ENCODE measurements at places on chromosomes 16 and 17.

DNA sequence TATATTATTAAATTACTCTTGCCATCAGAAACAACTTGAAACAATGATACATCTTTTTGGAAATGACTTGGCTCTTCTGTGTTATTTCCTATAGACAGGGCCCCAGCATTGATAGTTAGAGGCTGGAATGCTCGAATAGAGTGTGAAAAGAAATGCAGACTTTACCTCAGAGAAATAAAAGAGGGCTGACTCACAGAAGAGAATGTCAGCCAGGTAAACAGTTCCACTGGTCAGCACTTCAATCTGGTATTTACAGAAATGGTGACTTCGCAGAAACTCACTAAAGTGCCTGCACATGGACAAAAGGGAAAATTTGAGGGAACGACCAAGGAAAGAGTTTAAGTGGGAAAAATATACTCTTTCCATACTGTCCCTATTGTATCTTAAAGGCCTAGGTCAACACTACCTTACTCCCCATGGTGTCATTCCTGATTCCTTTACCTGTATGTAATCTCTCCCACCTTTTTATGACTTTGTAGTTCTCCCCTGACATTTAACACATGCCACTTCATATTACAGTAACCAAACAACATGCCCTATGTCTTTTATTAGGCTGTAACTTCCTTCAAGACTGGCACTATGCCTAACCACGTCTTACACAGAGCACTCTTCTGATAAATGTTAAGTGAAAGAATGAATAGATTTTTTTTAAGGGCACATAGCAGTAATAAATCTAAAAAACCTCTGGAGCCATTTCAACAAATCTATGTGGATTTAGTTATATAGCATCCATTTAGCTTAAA is 36.7 kb downstream of the AKAP10 start:
- no peak for DNase-seq

- DNase-seq, result no peak
Observed at GRCh38 chr17:43578699-43579565, 32.8 kb upstream of the ETV4 start.

- DNase-seq, result no peak
Observed at GRCh38 chr17:47918006-47918405, 22.0 kb downstream of the SP2 start.

DNA sequence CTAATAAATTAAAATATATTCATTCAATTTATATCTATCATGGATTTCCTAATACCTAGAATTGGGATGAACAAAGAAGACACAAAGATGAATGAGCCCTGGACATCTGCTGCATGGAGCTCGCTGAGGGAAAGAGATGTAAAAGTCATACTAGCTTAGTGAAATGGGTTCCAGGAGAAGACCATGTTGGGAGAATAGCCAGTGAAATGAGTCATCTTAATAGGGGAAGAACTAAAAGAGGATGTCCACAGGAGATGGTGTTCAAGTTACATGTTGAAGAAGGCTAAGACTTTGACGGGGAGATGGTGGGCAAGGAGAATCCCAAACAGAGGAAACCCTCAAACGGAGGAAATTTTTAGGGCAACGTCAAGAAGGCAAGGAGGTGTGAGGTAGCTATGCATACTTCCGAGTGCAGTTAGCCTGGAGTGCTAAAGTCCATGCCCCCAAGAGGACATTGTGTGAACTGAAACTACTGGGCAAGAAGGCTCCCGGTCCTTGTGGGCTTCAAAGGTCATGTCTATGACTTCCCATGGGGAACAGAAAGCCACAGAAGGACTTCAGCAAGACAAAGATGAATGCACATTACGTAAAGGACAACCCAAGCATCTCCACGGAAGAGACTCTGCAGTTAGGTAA is 220.5 kb upstream of the CDH11 start:
- DNase-seq, result no peak

GRCh38 chr16:84292011-84292410 is 2.7 kb upstream of the WFDC1 start:
- DNase-seq, result no peak

DNA sequence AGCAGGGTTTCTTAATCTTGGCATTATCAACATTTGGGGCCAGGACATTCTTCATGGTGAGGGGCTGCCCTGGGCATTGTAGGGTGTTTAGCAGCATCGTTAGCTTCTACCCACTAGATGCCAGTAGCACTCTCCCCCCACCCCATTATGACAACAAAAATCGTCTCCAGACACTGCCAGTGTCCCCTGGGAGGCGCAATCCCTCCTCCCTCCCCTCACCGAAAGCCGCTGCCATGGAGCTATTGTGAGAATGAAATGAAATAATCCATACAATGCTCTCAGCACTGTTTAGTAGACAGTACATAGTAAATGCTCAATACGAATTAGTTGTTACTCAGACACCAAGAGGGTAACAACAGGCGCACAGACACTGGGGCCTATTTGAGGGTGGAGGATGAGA is 502.9 kb downstream of the NPIPA7 start:
- DNase-seq, result no peak

DNA sequence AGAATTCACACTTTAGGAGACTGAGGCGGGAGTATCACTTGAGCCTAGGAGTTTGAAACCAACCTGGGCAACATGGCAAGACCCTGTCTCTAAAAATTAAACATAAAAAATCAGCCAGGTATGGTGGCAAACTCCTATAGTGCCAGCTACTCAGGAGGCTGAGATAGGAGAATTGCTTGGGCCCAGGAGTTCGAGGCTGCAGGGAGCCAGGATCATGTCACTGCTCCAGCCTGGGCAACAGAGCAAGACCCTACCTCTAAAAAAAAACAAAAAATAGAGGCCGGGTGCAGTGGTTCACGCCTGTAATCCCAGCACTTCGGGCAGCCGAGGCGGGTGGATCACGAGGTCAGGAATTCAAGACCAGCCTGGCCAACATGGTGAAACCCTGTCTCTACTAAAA is 8.9 kb upstream of the GPT2 start:
- DNase-seq, result no peak

DNA sequence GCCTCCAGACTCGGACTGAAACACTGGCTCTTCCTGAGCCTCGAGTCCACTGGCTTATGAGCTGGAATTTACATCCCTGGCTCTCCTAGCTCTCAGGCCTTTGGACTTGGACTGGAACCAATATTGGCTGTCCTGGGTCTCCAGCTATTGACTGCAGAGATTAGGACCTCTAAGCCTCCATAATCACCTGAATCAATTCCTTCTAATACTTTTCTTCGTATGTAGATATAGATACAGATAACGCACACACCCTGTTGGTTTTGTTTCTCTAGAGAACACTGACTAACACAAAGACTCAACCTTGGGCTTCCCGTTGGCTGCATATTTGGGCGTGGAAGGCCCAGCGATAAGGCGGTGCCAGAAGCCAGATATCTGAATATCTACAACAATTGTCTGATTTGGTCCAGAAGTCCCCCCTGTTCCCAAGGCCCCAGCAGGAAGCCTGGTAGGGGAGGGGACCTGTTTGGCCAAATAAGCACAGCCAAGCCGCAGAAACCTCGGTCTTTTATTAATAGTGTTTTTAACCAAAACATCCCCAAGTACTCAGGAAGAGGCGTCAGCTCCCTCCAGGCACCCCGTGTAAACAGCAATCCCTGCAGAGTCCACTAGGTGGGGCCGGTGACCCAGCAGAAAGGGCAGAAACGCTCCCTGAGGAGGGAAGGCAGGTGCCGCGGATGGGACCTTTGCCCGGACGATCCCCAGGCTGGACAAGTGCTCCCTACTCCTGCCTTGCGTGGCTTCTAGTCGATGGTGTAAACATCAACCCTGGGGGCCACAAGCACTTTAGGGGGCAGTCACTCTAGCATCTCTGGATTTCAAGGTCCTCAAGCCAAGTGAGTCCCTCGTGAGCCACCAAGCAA is 57.0 kb downstream of the ABR start:
- peak; percentile 5 for DNase-seq

GRCh38 chr16:11121914-11122692 is 133.9 kb downstream of the SOCS1 start:
- no peak for DNase-seq

DNA sequence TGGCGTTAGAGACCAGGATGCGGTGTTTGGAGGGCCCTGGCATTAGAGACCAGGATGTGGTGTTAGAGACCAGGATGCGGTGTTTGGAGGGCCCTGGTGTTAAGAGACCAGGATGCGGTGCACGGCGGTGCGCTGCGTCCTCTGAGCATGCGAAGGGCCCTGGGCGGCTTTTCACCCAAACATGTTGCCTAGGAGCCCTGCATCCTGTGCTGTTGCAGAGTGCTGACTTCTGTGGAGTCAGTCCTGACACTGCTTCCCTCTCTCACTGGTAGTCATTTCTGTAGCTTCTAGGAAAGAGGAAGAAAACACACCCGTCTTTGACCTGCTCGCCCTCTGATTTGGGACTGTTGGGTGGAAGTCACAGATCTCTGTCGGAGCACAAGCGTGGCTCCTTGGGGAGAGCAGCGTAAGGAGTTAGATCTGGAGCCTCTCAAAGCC is 141.2 kb downstream of the LAT start:
- no peak for DNase-seq

DNA sequence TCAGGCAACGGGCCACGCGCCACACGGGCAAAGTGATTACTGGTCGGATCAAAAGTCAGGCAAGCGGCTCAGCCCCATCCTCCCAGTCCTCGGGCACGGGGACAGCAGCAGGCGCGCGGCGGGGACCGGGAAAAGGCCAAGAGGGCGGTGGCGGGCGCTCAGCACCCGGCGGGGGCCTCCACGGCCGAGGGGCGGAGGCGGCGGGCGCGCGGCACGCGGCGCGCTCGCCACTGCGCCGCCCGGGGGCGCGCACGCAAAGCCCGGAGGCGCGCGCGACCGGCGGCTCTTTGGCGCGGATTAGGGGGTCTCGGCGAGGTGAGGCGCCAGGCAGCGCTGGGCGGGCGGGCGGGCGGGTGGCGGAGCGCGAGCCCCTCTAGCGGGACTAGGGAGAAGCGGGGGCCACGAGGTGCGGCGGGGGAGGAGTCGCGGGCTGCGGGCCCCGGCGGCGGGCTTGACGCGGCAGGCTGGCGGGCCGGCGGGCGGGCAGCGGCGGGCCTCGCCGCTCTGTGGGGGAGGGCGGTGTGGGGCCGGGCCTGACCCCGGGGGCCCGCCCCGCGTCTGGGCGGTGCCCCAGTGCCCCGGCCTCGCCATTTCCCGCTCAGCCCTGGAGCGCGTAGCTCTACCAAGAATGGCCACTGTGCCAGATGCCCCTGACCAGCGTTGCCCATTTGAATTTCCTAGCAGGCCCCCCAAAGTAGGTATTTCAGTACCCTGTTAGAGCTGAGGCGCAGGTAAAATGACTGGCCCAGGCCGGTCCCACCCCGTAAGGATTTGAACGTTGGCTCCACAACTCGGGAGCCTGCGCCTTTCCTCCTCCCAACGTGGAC is at the start of the genes ACACA and TADA2A:
ACACA (minus strand) TSS at position 202 of the 827 bp plus-strand sequence. CDS start 537 bp downstream, outside the sequence.
TADA2A (plus strand) TSS at position 252 of the 827 bp plus-strand sequence. CDS start 4,480 bp downstream, outside the sequence.
- DNase-seq, result peak; percentile 27

DNA sequence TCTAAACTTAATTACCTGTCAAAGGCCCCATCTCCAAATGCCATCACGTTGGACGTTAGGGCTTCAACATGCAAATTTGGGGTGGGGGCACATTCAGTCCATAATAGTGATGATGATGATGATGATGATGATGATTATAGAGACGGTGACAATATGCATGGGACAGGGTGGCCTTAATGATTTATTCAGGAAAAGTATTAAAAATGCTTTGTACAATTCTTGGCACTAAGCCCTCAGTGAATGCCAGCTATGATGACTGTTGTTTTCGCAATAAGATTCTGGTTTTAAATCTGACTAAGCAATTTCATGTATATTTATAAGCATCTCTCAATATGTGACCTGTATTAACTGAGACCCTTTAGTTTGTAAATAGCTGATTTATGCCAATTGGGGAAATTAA is 106.3 kb downstream of the C16orf95 start:
- DNase-seq, result no peak

- DNase-seq, result no peak
Observed at GRCh38 chr16:89216315-89217137, 977 bp upstream of the ZNF778 start.

DNA sequence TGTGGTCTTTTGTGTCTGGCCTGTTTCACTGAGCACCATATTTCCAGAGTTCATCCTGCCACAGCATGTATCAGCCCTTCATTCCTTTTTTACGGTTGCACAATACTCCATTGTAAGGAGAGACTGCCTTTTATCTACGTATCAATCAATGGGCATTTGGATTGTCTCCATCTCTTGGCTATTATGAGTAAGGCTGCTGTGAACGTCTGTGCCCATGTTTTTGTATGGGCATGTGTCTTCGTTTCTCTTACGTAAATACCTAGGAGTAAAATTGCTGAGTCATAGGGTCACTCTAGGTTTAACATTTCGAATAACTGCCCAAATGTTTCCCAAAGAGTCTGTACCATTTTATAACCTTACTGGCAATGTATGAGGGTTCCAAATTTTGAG is 202.8 kb upstream of the FOXF1 start:
- DNase-seq, result no peak

- no peak for DNase-seq
Observed at GRCh38 chr17:66549311-66549704, 246.9 kb downstream of the PRKCA start.

- DNase-seq, result no peak
Observed at GRCh38 chr17:73155410-73156165, 9.2 kb upstream of the SSTR2 start.

GRCh38 chr17:75473246-75473645 is 16.8 kb downstream of the TMEM94 start:
- no peak for DNase-seq

All from NCI-H187 (cell line).